ENCODE measurements at places on chromosomes 16 and 17. TPM values are rescaled to one million over a fixed set of nuclear protein-coding genes. Genes with fewer than 3 reads are reported as not detected.

DNA sequence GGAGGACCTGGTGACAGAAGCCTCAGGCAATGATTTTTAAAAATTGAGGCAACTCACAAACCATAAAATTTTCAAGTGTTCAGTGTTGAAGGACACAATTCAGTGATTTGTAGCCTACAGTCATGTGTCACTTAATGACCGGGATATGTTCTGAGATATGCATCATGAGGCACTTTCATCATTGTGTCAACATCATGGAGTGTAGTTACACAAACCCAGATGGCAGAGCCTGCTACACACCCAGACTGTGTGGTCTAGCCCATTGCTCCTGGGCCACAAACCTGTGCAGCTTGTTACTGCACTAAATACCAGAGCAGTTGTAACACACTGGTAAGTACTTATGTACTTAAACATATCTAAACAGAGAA lies 1.6 kb downstream of the PRSS41 start:
- no peak overlapping the region for H3K4me3 ChIP-seq
- no peaks in the 10 kb centered on the region for H3K4me1 ChIP-seq
- no peak for DNase-seq
- no peak overlapping the region for H3K27ac ChIP-seq
- no peaks in the 10 kb centered on the region for H3K36me3 ChIP-seq
- H3K27me3 ChIP-seq = peaks cover 9% of the 10 kb centered on the region

ARL2BP gene
- polyA plus RNA-seq = 33.4 TPM

ESRP2 gene
- 0.66 TPM for polyA plus RNA-seq

DNA sequence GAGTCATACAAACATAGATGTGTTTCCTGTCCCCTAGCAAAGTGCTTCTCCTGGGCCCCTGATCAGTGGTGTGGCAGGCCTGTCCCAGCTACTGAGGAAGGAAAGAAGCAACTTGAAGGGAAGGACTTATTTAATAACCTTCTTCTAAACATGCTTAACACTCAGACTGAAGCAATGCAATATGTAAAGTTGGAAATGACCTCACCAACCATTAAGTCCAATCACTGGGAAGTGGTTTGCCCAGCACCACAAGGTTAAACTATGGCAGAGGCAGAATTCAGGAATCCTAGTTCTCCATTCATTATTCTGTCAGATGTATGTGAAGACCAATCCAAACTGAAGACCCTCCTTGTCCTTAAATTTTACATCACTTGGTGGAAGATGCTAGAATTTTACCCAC lies 39.1 kb downstream of the CENPV start:
- H3K27me3 ChIP-seq = no peaks in the 10 kb centered on the region
- DNase-seq = no peak
- H3K4me3 ChIP-seq = no peak overlapping the region

CCL1 gene
- polyA plus RNA-seq = not detected

DNA sequence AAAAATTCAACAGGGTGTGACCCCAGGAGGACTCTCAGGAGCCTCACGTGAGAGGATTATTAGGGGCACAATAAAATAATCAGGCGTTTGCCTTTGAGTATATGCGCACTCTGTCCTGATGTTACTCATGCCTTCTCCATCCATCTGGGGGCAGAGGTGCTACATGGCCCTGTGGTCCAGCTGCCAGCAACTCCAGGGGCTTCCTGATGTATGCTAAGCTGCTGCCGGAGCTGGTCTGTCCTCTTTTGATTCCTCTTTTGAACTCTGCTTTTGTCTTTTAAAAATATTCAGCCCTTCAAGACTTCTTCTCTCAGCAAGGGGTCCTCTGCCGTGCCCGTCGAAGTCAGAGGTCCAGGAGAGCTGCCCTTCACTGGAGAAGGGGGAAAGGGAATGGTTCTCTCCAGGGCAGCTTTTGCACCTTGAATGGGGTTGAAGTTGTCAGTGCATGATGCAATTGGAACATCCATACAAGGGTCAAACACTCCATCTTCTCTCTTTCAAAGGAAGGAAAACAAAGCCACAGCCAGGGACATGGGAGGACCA lies 431.4 kb downstream of the SHISA9 start:
- H3K27ac ChIP-seq = no peak overlapping the region
- DNase-seq = no peak
- H3K36me3 ChIP-seq = no peaks in the 10 kb centered on the region
- H3K4me3 ChIP-seq = no peak overlapping the region

GRCh38 chr17:9951803-9952202 lies 46.7 kb upstream of the RCVRN start:
- DNase-seq = no peak
- H3K36me3 ChIP-seq = no peaks in the 10 kb centered on the region
- no peaks in the 10 kb centered on the region for H3K27me3 ChIP-seq
- H3K27ac ChIP-seq = no peak overlapping the region
- no peak overlapping the region for H3K4me3 ChIP-seq
- no peaks in the 10 kb centered on the region for H3K4me1 ChIP-seq

DNA sequence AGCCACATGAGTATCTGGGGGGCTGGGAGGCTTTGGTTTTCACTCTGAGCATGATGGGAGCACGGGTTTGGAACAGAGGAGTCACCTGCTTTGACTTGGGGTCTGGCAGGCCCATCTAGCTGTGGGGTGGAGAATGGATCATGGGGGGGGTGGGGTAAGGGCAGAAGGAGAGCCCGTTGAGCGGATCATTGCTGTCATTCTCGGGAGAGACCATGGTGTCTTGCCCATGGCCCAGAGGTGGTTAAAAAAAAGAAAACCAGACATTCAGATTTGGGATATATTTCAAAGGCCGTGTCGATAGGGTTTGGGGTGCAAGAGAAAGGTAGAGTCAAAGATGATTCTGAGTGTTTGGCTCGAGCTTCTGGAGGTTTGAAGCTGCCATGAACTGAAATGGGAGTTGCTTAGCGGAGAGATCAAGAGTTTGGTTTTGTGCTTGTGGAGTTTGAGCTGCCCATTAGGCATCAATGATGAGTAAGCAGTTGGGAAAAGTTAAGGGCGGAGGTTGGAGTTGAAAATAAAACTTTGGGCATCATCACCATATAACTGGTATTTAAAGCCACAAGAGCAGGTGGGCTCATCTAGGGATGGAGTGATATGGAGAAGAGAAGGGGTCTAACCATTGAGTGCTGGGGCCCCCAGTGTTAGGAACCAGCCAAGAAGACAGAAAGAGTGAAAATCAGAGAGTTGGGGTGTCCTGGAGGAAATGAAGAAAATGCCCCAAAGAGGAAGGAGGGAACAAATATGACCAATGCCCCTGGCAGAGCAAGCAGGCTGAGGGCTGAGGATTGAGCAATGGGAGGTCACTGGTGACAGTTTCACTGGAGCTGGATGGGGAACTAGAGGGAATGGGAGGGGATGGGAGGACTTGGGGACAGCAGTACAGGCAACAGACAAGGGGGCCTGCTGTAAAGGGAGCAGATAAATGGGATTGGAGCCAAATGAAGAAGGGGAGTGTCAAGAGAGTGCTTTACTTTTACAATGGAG lies 1.9 kb downstream of the NOD2 start:
- H3K27me3 ChIP-seq = no peaks in the 10 kb centered on the region
- H3K36me3 ChIP-seq = no peaks in the 10 kb centered on the region
- H3K4me3 ChIP-seq = no peak overlapping the region
- DNase-seq = no peak

DNA sequence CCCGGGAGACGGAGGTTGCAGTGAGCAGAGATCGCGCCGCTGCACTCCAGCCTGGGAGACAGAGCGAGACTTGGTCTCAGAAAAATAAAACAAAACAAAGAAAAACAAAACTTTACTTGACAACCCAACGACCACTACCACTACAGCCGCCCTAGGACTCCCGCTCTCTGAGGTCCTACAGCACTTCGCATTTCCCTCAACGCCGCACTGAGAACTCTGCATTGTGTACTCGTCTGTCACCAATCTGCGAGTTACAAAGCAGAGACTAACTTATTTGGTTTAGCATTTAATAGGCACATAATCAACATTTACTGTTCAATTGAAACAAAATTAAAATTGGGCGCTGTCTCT lies 479 bp upstream of the ZNF207 start:
- DNase-seq = no peak
- peaks cover 37% of the 10 kb centered on the region for H3K4me1 ChIP-seq
- H3K27ac ChIP-seq = peak overlapping the region; percentile 86
- H3K27me3 ChIP-seq = no peaks in the 10 kb centered on the region
- peak overlapping the region; percentile 78 for H3K4me3 ChIP-seq

GRCh38 chr17:67911059-67911782 lies 85.0 kb downstream of the C17orf58 start:
- peaks cover 85% of the 10 kb centered on the region for H3K36me3 ChIP-seq
- no peaks in the 10 kb centered on the region for H3K27me3 ChIP-seq
- no peak overlapping the region for H3K27ac ChIP-seq
- no peaks in the 10 kb centered on the region for H3K4me1 ChIP-seq
- H3K4me3 ChIP-seq = no peak overlapping the region
- DNase-seq = no peak

DNA sequence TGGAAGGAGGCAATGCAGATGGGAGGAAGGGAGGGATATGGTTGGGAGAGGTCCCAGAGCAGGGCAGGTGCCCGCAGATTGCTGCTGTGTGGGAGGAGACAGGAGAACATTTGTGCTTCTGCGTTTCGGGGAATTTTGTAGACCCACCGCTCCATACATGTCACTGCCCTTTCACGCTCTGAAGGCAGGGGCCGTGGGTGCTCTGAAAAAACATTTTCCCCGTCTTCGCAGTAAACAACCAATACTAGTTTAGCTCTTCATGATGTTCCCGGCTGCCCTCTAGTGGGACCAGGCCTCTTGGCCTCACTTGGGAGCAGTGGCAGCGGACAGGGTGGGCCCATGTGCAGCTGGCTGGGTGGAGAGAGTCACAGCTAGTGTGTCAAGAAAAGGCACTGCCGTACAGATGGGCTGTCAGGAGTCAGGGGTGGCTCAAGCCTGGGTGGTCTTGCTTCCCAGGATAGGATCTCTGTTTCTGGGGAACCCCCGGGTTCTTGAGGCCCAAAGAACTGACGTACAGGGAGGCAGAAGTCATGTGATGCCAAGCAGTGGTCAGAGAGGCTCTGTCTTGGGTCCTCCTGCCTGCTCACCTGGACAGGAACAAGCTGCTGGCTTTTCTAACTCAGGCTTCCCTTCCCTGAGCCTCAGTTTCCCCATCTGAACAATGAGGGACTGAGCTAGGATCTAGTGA lies 46.5 kb upstream of the CPNE2 start:
- DNase-seq = peak; percentile 71
- no peaks in the 10 kb centered on the region for H3K27me3 ChIP-seq
- no peak overlapping the region for H3K27ac ChIP-seq

- H3K36me3 ChIP-seq = no peaks in the 10 kb centered on the region
- no peak overlapping the region for H3K27ac ChIP-seq
- DNase-seq = no peak
Measured at GRCh38 chr16:84369105-84369504, 767 bp downstream of the ATP2C2 start.

GRCh38 chr17:4717791-4718190 lies 7.4 kb downstream of the ARRB2 start:
- H3K4me3 ChIP-seq = no peak overlapping the region
- H3K4me1 ChIP-seq = no peaks in the 10 kb centered on the region
- H3K36me3 ChIP-seq = peaks cover 68% of the 10 kb centered on the region
- no peak for DNase-seq

DNA sequence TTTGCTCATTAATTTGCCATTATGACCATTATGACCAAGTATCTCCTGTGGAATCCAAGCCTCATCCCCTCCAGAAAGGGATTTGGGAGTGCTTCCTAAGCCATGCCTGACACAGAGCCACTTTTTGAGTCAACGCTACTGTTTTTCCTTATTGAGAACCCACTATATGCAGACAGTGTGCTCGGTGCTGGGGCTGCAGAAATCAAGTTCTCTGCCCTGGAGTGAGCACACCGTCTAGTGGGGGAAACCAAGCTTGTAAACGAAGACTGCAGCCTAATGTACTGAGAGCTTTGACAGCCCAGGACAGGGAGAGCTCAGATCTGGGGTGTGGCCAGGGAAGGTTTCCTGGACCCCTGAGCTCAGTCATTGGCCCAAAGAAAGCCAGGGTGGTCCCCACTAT lies 111.0 kb downstream of the ENGASE start:
- H3K4me1 ChIP-seq = no peaks in the 10 kb centered on the region
- H3K27me3 ChIP-seq = peaks cover 11% of the 10 kb centered on the region
- no peak overlapping the region for H3K4me3 ChIP-seq
- H3K36me3 ChIP-seq = no peaks in the 10 kb centered on the region
- DNase-seq = no peak

DNA sequence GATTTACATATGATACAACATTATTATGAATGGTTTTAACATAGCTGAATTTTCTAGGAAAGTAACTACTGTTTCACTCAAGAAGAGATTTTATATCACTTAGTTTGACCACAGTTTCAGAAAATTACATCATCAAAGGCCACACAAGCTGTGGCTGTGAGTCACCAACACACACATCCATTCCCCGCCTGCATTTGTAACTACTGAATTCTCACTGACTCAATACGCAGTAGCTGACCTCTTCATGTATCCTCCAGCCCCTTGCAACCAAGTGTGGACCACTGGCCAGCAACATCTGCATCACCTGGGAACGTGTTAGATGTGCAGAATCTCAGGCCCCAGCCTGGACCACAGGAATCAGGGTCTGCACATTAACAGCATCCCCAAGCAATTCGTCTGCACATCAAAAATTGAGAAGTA lies 197.6 kb downstream of the XYLT1 start:
- H3K4me1 ChIP-seq = no peaks in the 10 kb centered on the region
- DNase-seq = no peak
- H3K27ac ChIP-seq = no peak overlapping the region
- no peak overlapping the region for H3K4me3 ChIP-seq

- DNase-seq = no peak
- H3K36me3 ChIP-seq = no peaks in the 10 kb centered on the region
- peak overlapping the region; percentile 48 for H3K27ac ChIP-seq
- peaks cover 38% of the 10 kb centered on the region for H3K27me3 ChIP-seq
- H3K4me1 ChIP-seq = peaks cover 62% of the 10 kb centered on the region
Measured at GRCh38 chr17:3963237-3964201, 718 bp downstream of the ATP2A3 start.

DNA sequence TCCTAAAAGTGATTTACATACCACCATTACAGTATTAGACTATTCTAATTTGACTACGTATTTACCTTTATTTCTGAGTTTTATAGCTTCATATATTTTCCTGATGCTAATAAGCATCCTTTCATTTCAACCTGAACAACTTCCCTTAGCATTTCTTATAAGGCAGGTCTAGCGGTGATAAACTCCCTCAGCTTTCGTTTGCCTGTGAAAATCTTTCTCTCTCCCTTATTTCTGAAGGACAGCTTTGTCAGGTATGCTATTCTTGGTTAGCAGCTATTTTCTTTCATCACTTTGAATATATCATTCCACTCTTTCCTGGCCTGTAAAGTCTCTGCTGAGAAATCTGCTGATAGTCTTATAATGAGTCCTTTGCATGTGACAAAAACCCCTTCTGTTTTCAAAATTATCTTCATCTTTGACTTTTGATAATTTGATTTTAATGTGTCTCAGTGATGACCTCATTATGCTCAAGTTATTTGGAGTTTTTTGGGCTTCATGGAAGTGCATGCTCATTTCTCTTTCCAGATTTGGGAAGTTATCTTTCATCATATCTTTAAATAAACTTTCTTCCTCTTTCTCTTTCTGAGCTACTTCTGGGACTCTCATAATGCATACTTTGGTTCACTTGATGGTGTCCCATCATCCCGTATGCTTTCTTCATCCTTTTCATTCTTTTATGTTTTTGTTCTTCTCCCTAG lies 285.4 kb upstream of the PMFBP1 start:
- DNase-seq = no peak
- H3K36me3 ChIP-seq = no peaks in the 10 kb centered on the region
- no peak overlapping the region for H3K27ac ChIP-seq
- no peak overlapping the region for H3K4me3 ChIP-seq
- no peaks in the 10 kb centered on the region for H3K27me3 ChIP-seq

GRCh38 chr17:42422958-42423712 lies at the start of gene CAVIN1:
TSS of gene CAVIN1 (minus strand) at chr17:42423256. CDS start at chr17:42423097, 159 bp downstream.
- peak; percentile 100 for DNase-seq
- H3K27me3 ChIP-seq = no peaks in the 10 kb centered on the region
- no peaks in the 10 kb centered on the region for H3K36me3 ChIP-seq
- peak within 1 kb of the TSS; percentile 83 for H3K4me3 ChIP-seq
- peak within 1 kb of the TSS; percentile 100 for H3K27ac ChIP-seq
- H3K4me1 ChIP-seq = peaks cover 34% of the 10 kb centered on the region

Measured in heart right ventricle (tissue), 16 donors.